Activated T-helper 1 cell treated with Interleukin-2 at 50 U/mL for 16 hours (primary cell): ENCODE measurements at places on chromosomes 6 and 20.

DNA sequence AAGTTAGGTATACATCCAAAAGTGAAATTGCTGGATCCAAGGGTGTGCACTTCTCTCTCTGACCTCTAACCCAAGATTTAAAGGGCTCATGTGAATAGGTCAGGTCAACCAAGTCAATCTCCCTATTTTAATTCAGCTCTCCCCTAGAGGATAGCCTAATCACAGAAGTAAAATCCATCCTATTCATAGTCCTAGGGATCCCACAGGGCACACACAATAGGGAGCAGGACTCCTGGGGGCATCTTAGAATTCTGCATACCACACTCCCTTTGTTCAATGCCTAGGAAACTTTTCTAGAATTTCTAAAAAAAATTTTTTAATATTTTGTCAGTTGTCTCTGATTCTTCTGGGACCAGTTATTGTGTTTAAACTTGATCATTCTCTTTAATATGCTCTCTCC is 35.1 kb downstream of the CST9L start:
- DNase-seq, result no peak

DNA sequence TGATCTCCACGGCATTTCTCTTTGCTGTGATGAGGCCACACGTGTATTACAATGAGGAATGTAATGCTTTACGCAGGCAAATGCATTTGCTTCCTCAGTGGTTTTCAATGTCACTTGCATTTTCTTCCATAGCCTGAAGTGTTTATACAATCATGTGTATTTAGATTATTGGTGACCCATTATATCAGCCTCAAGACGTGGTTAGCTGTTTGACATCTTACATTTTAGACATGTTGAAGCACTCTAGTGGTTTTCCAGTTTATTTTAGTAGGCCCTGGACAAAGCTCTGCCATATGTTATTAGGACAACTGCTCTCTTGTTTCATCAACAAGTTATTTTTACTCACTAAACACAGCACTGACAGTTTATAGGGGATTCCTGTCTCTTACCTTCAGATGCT is 200.4 kb downstream of the UTRN start:
- DNase-seq, result no peak

DNA sequence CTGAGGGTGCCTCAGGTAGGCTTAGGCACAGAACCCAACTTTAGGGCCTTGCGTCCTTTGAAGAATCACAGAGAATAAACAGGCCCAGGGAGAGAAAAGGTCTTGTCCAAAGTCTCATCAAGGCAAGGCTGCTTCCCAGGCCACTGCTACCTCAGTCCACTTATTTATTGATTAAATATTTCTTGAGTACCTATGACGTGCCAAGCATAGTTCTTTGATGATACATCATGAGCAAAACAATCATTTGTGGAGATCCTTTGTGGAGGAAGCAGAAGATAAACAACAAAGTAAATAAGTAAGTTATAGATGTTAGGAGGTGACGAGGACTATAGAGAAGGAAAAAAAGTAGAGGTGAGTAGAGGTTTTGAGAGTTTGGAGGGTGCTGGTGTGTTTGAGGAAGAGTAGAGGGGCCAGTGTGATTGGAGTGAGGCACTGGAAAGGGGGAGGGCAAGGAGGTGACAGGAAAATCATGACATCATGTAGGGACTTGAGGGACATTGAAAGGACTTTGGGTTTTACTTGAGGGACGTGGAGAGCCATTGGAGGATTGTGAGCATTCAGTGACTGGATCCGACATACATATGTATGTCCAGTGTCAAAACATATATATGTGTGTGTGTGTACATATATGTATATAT is 14.1 kb upstream of the CHMP4B start:
- no peak for DNase-seq

DNA sequence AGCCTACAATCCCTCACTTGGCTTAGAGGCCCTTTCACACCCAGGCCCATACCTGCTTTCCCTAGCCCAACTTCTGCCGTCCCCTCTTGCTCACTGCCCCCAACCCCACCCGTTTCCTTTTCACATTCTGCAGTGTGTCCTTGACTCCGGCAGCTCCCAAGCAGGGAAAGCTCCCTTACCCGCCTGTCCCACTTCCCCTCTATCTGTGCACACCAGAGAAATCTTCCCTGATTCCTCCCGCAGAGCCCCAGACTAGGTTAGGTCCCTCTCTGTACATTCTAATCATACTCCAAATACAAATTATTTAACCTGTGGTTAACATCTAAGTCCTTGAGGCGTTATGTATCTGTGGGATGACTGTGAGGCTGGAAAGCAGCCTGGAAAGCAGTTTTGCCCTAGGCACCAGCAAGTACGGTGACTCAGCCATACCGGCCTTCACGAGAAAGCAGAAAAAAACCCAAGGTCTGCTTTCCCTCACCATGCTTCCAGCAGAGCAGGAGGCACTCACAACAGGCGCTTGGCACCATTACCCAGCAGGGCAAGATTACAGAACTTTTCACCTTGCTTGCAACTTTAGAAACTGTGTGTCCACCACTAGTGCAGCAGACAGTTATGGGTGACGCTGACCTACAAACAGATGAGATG is 22.3 kb downstream of the ELOVL5 start:
- DNase-seq, result no peak

DNA sequence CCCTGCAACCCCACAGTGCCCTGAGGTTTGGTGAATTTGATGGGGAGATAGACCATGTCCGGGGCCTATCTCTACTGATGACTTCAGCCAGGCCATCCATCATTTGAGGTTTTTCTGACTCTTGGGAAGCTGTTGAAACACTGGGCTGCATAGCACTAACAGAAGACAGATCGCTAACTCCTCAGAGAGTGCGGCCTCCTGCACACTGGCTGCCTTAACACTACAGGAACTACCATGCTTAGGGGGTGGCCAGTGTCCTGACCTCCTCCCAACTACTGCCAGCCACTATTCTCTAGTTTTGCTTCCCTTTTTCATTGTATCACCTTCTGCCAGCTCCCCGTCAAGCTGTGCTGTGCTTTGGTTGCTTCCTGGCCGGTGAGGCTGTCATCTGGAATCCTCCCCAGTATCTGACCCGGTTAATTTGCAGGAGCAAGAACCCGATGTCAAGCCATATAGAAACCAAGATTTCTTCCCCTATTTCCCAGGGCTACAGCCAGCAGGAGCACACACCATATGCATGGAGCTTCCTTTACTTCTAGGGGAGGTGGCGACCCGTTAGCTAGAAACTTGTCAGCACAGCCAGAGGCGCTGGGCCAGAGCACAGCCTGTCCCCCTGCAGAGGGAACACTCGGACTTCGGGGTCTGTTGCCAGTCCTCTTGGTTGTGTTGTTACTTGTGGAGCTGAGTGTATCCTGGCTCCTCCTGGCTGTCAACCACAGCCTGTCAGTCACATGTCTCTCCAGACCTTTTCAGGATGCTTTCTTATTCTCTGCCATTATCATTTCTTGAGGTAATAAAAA is 57.3 kb upstream of the TRAF3IP2 start:
- DNase-seq, result no peak

- no peak for DNase-seq
Observed at GRCh38 chr6:145258122-145258521, 477.2 kb downstream of the EPM2A start.

DNA sequence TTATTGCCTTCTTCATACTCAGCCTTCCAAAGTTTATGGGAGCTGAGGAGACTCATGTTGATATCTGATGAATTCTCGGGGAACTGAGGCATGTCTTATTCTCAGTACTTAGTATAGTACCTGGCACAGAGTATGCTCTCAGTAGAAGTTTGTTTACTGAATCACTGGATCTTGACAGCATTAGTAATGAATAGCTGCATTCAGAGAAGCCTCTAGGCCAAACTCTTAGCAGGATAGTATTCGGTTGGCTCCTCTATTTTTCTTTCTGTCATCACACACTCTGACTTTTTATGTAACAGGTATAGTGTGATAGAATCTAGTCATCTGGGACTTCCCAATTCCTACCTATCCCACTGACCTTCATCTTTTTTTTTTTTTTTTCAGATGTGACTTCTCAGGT is 566.4 kb upstream of the MAN1A1 start:
- no peak for DNase-seq

DNA sequence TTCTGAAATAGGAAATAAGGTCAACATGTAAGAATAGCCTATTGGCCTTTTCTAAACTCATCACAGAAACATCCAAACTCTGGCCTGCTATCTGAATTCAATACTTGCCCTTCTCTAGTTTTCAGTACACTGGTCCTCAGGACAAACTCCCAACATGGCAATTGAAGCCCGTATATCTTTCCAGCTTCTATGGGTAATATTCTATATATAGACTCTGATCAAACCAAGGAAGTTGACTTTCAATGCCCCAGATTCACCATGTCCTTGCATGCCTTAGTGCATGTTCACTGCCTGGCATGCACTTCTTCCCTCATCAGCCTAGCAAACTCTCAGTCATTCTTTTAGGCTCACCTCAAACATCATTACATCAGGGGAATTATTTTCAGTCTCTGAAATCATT is 73.2 kb downstream of the RSPO3 start:
- no peak for DNase-seq

- no peak for DNase-seq
Observed at GRCh38 chr6:162715601-162716000, 12.0 kb downstream of the PRKN start.
